ENCODE measurements at places on chromosomes 1 and 21. TPM values are rescaled to one million over a fixed set of nuclear protein-coding genes. Genes with fewer than 3 reads are reported as not detected.

The RGS8 gene
- total RNA-seq: not detected

The KCND3 gene
- 0.07 TPM for total RNA-seq

The S100A14 gene
- not detected for total RNA-seq

GRCh38 chr1:7550981-7551380 lies 220.1 kb upstream of the VAMP3 start:
- DNase-seq: no peak

DNA sequence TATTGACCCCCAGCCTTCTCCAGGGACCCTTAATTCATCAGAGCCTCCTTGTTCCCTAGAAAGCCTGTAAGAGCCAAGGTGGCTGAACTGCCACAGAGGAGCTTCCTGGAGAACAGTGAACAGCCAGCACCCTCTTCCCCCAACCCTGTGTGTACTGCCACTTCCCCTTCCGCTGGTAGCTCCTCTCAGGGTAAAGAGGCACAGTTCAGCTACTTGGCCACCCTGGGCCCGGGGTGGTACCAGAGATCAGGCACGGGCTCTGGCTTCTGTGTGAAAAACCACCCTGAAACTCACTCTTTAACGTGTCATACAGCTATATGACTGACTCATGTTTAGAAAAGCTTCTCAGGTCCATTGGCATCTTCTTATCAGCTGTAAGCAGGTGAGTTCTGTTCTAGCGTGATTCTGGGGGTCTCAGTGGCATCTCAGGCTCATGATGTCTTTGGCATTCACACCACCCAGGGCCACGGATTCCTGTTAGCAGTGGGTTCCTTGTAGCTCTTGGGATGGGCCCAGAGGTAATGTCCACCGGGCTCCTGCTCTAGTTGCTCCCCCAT lies 22.4 kb downstream of the ARMH1 start:
- peak; percentile 42 for DNase-seq

DNA sequence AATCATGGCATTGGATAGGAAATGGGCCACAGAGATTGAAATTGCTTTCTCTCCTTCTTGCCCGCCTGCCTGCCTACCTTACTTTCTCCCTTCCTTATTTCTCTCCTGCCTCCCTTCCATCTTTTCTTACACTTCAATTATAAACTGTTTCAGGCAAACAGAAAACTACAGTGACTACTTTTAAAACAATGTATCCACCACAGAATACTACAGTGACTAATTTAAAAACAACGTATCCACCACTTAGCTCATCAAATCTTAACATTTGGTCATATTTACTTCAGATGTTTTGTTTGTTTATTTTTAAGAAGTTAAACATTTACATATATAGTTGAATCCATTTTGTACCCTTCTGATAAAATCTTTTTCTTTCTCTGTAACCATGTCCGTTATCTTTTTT lies 54.4 kb downstream of the SNRPE start:
- no peak for DNase-seq

- no peak for DNase-seq
These were observed 63.4 kb downstream of the OPTC start for GRCh38 chr1:203557390-203557789.

The MPL gene
- 2.2 TPM for total RNA-seq
